ENCODE measurements at places on chromosomes 4 and X. TPM values are rescaled to one million over a fixed set of nuclear protein-coding genes. Genes with fewer than 3 reads are reported as not detected.

UGT2B11 gene
- 0.13 TPM for total RNA-seq

SUPT20HL2 gene
- 0.09 TPM for total RNA-seq

YIPF7 gene
- 2.8 TPM for total RNA-seq

JCHAIN gene
- 2.3 TPM for total RNA-seq

TAF1 gene
- total RNA-seq = 27.0 TPM

VSIG1 gene
- 0.09 TPM for total RNA-seq

DGKK gene
- not detected for total RNA-seq

PDCL2 gene
- not detected for total RNA-seq

Data from muscle of leg (tissue), 16 donors.